Stimulated activated CD8-positive, alpha-beta memory T cell treated with anti-CD3 and anti-CD28 coated beads, Interleukin-4, amount 100 ng/mL, for 1 hour (primary cell): ENCODE measurements at places on chromosomes 5 and 9.

DNA sequence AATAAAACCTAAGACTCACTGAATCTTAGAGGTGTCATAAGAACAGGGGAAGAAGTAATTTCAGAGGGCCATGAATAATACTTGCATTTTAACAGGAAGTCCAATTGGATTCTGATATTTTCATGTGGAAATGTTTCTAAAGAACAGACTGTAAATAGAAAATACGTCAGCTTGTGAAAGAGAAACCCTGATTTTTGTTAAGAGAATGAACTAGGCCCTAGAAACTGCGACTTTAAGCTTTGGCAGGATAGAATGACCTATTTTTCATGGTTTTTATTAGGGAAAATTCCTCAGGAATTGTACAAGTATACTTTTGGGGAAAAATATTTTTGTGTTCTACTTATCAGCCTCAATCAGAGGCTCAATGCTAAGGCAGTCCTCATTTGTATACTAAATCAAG is 215.5 kb upstream of the ACTBL2 start:
- DNase-seq: no peak

GRCh38 chr5:133129289-133129688 is 77.5 kb downstream of the HSPA4 start:
- no peak for DNase-seq

DNA sequence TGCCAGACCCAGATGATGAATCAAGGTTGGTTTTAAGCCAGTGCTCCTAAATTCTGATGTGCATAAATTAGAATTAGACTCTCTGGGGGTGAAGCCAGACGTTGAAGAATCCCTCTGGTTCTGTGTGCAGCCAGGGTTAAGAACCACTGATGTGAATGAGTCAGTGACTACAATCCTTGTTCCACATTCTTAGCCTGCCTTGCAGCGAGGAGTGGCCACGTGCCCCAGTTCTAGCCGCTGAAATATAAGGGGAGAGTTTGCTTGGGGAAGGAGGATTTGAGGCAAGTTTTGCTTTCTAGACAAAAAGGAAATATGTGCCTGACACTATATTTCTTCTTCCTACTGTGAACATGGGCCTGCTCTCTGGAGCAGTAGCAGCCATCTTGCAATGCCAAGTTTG is 34.2 kb upstream of the MSH3 start:
- no peak for DNase-seq

DNA sequence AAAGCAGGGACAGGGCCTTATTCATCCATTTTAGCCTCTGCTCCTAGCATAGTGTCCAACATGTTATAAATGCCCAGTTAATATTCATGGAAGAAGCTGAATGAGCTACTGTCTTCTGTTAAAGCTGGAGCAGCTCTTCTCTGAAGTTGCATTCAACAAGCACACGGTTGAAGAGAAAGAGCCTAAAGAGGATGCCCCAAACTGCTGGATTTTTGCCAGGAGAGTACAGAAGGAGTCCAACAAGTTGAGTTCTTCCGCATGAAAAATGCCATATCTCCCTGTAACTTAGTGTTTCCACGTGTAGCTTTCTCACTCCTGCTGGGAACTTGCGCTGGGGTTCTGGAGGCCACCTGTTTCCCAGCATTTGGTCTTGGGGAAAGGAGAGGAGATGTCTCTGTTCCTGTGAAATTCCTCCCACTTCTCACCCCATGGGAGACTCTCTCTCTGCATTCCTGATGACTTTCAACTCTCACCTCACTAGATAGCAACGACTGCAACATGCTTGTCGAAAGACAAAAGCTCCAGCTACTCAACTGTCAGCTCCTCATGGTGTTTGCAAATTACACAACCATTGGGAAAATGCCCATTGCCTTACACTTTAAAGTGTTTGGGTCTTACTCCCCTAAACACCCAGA is 122.8 kb downstream of the KIF4B start:
- DNase-seq: no peak

DNA sequence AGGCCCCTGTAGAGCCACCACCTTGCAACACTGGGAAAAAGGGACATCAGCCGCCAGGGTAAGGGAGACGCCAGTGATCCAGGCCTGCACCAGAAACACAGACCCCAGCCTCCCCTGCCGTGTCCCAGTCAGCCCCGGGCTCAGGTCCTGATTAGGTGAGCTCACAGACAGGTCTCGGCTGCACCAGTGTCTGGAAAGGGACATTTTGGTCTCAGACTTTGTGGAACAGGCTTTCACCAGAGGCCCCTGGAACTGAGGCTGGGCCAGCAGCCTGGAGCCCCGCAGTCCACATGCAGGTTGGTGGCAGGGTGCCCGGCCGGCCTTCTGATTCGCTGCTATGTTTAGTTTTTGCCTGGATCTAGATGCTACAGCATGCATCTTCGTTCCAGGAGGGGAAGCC is 369.0 kb upstream of the IRX4 start:
- no peak for DNase-seq

GRCh38 chr5:14107536-14107935 is 35.6 kb upstream of the TRIO start:
- DNase-seq: no peak

DNA sequence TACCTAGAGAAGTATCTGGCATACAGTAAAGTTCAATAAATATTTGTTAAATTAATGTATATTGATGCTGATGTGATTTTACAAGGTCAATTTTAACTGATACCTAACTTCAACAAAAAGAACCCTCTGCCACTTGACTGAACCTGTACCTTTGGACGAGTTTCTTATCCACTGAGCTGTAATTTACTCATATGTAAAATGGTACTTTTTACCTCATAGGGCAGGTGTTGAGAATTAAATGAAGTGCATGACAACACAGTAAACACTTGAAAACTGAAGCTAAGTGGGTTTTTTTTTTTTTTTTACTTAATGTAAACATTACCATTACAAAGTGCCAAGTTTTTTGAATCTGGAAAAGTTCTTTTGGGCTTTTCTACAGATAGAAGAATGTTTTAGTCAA is 15.4 kb downstream of the NIPSNAP3B start:
- DNase-seq: no peak
